GDM1 (cell line): ENCODE measurements at places on chromosomes 6 and 20.

- no peak for DNase-seq
Observed at GRCh38 chr6:7542874-7543624, 1.6 kb downstream of the DSP start.

GRCh38 chr6:75993236-75994162 lies 79.0 kb downstream of the IMPG1 start:
- no peak for DNase-seq

- DNase-seq: no peak
Observed at GRCh38 chr6:34412016-34412415, 13.9 kb downstream of the RPS10 start.

DNA sequence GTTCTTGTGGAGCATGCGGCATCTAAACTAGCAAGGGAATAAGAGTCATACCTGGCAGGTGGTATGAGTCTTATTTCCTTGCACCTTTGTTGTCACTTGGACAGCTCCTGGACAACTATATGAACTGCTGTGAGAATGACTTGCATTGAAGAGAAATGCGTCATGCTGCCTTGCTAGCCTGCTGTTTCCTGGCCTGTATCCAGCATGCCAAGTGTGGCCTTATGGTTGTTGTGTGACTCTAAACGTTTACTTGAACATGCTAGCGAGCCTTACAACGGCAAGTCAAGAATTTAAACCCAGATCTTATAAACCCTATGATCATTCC lies 90.4 kb downstream of the CEP162 start:
- no peak for DNase-seq

DNA sequence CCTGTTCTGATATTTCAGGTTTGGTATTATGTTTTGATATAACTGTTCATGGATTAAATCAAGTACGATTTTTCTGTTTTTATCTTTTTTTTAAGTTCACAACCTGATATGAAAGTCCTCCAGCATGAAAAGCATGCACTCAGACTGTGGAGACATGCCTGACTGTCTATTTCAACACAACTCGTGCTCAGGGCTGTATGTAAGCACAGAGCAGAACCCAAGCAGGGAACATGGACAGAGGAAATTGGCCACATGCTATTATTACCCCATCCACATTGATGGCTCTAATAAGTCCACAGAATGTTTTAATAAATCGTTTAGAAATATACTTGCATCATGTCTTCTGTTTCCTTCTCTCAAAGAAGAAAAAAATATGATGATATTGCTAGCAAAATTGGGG lies 730.4 kb downstream of the C6orf118 start:
- DNase-seq: no peak

- no peak for DNase-seq
Observed at GRCh38 chr20:11083841-11084240, 410.0 kb upstream of the JAG1 start.

GRCh38 chr20:33162313-33162712 lies 5.6 kb upstream of the BPIFA2 start:
- DNase-seq: no peak

DNA sequence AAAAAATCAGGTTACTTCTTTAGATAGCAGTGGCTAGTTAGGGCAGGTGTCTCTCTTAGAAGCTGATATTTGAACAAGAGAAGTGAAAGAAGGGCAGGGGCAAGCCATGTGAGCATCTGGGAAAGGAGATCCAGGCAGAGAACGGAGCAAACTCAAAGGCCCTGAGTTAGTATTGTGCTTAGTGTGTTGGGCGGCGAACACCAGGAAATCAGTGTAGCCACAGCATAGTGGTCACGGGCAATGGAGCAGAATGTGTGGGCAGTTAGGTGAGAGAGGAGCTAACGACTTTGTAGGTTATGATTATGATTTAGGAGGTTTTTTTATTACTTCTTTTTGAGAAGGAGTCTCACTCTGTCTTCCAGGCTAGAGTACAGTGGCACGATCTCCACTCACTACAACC lies 229.3 kb downstream of the TMEM242 start:
- no peak for DNase-seq

- no peak for DNase-seq
Observed at GRCh38 chr20:47561180-47561579, 59.5 kb downstream of the NCOA3 start.

DNA sequence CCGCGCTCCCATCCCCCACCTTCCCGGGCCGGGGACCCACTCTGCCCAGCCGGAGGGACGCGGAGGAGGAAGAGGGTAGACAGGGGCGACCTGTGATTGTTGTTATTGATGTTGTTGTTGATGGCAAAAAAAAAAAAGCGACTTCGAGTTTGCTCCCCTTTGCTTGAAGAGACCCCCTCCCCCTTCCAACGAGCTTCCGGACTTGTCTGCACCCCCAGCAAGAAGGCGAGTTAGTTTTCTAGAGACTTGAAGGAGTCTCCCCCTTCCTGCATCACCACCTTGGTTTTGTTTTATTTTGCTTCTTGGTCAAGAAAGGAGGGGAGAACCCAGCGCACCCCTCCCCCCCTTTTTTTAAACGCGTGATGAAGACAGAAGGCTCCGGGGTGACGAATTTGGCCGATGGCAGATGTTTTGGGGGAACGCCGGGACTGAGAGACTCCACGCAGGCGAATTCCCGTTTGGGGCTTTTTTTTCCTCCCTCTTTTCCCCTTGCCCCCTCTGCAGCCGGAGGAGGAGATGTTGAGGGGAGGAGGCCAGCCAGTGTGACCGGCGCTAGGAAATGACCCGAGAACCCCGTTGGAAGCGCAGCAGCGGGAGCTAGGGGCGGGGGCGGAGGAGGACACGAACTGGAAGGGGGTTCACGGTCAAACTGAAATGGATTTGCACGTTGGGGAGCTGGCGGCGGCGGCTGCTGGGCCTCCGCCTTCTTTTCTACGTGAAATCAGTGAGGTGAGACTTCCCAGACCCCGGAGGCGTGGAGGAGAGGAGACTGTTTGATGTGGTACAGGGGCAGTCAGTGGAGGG lies 2.8 kb downstream of the SOX4 start:
- DNase-seq: no peak

DNA sequence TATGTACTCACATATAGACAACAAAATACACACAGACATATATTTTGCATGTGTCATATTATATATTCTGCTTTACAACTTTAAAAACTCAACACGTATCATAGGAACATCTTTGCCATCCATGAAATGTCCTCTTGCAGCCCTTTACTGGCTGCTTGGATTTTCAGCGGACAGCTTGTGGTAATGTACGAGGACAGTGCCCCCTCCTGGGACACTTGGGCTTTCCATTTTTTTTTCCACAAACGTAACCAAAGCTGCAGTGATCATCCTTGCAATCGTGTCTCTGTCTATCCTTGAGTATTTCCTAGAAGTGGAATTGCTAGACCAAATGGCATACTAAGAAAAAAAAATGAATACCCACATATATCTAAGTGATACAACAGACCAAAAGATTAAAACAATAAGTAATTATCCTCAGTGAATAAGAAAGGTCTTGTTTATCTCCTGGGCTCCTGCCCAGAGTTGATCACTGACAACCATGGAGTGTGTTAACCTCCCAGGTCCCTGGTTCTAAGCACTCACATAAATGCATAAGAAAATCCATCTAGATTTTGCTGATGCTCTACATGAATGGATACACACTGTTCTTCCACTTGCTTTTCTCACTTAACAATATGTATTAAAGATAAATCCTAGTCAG lies 18.1 kb downstream of the BPI start:
- DNase-seq: peak; percentile 17

DNA sequence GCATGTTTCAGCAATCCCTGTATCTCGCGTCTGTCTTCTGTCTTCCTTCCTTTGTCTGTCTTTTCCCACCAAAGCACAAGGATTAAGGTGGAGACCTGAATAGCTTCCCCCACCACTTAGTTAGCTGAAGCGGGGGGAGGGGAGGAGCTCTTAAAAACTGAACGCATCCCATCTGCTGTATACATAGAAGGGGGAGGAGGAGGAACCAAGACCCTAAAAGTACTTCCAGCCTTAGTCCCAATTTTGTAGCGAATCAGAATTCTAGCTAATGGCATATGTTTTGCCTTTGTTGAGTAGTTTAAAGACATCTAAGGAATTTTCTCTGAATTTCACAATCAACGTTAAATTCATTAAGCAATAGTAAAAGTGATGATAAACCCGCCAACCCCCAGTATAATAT lies 47.9 kb downstream of the GNAS start:
- DNase-seq: no peak

DNA sequence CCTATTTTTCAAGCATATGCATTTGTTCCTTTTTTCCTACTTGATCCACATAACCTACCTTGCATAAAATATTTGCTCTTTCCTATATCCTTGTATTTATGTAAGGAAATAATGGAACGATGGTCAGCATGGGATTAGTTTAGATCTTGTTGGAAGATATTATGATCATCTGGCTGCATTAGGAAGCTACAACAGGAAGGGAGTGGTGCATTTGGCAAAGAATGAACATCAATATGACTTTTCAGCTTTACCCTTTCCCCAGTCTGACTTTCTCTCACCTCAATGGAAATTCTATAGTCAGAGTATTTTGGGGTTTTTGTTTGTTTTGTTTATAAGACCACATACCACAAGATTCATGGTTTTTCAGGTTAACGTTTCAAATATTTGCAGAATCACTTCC lies 66.0 kb downstream of the HS3ST5 start:
- DNase-seq: no peak

DNA sequence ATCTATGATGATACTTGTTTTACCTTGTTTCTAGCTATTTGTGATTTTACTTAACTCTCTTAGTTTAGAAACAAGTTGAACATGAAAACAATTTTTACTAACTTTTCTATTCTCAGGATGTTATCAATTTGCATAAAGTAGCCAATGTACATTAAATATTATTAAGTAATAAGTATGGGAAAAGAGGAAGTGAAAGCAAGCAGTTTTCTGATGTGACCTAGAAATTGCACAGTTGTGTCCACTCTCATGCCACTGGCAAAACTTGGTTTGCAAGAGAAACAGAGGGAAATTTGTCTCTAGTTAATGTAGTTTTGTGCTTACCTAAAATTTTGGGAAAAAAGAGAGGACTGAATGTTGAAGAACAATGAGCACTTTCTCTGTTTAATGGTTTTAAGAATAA lies 19.2 kb upstream of the TSPYL1 start:
- no peak for DNase-seq

DNA sequence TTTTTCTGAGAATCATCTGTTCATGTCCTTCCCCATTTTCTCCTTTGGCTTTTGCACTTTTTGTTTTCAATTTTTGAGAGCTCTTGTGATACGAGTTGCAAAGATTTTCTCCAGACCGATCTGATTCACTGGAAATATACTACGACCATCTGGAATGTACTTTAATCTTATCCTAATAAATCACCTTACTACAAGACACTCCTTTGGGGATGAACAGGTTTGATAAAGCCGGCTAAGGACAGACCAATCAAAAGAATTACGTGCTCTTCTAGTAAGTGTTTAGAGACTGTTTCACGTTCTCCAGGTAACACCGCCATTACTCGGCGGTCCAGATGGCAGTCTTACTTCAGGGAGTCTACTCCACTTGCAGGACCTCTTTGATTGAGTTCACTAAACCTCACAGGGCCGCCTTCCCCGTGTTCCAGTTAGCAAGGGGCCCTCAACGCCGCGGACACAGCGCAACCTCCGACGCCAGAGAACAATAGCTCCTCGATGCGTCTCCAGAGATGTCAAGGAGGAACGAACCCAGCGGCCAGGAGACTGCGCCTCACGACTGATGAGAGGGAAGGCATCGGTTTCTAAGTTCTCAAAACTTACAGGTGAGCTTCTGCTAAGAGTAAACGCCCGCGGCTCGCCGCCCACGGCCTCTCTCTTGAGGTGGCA lies 920 bp upstream of the WTAP start:
- DNase-seq: no peak

DNA sequence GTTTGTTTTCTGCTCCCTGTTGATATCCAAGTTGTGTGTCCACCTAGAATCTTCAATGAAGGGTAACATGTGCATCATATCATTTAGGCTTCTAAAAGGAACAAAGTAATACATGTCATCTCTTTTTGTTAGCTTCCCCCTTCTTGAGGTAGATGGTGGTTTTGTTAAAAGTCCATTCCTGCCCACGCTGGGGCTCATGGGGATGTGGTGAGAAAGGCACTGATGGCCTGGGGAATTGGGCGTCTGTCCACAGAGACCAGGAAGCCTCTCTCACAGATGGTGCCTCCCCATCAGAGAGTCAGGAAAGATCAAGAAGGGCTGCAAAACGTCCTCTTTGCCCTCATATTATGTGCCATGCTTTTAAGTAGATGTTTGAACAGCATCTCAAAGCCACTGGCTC lies 32.5 kb downstream of the GNAS start:
- DNase-seq: no peak

DNA sequence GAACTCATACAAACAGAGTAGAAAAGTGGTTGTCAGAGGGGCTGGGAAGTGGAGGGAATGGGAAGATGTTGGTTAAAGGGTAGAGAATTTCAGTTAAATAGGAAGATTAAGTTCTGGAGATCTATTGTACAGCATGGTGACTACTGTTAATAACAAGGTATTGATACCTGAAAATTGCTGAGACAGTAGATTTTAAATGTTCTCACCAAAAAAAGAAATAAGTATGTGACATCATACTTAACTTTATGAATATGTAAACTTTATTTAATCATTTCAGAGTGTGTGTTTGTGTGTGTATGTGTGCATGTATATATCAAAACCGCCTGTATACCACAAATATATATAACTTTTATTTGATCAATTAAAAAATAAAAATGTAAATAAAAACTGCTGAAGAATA lies 896.4 kb downstream of the TFAP2A start:
- no peak for DNase-seq

- DNase-seq: no peak
Observed at GRCh38 chr6:112409311-112409710, 62.2 kb downstream of the RFPL4B start.

GRCh38 chr20:10596710-10597121 lies 77.1 kb downstream of the JAG1 start:
- no peak for DNase-seq

DNA sequence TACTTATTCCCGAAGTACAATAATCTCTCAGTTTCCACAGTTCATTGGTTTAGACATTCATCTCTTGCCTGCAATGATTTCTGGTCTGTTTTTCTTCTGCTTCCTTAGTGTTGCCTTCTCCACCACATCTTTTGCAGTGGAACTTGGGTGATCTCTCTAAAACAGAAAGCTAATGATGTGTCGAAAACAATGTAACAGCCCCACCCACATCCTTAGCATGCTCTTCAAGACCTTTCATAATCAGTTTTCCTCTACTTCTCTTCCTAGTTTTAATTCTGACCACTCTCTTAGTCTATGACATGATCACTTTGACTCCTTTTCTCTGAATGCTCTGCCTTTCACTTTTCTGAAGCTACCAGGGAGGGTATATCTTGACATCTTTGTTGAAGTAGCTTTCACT lies 1007.9 kb upstream of the CITED2 start:
- DNase-seq: no peak

DNA sequence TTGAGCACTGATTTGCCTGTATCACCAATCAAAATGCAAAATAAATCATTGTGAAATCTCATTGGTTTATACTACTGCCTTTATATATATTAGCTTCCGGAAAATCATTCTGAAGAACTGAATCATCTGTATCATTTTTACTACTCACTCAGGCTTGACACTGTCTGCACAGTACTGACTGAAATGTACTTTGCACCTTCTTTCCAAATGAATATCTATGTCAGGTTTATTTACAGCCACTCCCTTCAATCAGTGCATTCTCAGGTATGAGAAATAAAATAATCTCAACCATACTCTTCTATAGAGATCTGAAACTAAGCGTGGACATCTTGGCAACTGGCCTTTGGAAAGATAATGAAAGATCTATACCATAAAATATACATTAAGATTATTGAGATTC lies 2.7 kb downstream of the KHDRBS2 start:
- no peak for DNase-seq

GRCh38 chr6:116291701-116292396 lies 12.1 kb upstream of the TSPYL1 start:
- no peak for DNase-seq
